ENCODE measurements at places on chromosomes 4 and X.

DNA sequence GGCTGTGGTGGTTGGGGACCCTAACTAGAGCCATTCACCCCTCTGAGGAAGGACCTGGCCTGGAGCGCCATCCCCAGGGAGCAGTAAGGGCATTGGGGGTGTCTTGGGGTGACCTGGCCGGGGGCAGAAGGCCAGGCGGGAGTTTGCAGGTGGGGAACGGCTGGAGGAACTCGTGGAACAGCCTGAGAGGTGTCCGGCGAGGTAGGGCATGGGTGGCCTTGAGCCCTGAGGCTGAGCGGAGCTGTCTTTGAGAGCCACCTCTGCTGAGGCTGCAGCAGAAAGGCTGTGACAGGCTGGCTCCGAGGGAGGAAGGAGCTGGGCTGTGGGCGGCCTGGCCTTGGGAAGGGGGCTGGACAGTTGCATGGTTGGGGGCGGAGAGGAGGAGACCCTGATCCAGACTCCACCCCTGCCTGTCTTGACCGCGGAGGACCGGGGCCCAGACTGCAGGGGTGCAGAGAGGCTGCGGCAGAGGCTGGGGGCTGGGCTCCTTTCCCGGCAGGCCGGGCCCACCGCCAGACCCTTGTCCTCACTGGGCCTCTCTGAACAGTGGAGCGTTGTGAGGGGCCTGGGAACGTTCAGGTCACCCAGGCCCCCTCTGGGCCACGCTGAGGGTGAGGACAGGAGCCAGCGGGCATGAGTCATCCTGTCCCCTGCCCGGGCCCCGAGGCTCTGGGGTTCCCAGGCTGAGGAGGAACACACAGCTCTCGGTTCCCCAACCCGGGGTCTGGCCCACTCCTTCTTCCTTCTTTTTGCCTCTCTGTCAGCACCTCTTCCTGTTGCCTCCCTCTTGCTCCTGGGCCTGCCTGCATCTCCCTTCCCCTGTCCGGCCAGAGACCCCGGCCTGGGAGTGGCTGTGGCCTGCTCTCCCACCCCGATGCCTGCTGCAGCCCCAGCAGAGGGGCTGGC lies 8.1 kb downstream of the SH3BP2 start:
- DNase-seq, result no peak

DNA sequence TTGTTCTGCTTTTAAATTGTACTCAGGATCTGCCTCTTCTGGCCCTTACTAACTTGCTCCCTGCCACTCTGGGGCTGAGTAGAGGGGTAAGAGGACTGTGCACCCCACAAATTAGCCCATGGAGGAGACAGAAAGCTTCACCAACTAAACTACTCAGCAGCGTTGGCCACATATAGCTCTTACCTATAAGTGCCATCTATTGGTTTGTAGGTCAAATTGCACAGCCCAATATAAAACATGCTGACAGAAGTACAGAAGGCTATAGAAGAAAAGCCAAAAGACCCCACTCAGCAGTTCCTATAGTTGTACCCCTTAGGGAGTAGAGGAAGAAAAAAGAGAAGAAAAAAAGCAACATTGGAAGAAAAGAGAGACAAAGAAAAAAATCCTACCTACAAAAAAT lies 341.2 kb upstream of the FMR1 start:
- DNase-seq, result no peak

GRCh38 chrX:71162981-71163380 lies 18.3 kb downstream of the NLGN3 start:
- no peak for DNase-seq

GRCh38 chrX:119734897-119735339 lies 23.5 kb upstream of the SOWAHD start:
- DNase-seq, result no peak

GRCh38 chr4:140233791-140234696 lies 80.1 kb upstream of the MAML3 start:
- DNase-seq, result no peak

- no peak for DNase-seq
These were observed 193.9 kb upstream of the GPC4 start for GRCh38 chrX:133609166-133609565.

DNA sequence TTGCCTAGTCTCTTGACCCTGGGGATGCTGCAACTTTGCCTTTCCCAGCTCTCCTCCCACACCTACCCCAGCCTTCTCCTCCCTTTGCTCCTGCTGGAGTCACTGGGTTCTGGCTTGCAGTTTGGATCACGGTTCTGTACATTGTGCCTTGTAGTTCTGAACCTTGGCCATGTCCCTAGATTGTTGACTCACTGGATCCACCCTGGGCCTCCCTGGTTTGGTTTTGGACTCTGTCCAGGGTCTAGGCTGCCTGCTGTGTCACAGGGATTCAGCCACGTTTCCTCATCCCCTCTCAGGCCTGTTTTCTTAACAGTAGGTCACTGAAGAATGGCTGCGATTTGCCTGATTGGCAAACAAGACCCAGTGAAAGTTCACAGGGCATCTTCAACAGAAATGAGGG lies 11.5 kb upstream of the GABRE start:
- peak; percentile 82 for DNase-seq

- no peak for DNase-seq
These were observed 366.1 kb downstream of the FBXO8 start for GRCh38 chr4:173917255-173917960.

- DNase-seq, result no peak
These were observed 600 bp downstream of the BEX4 start for GRCh38 chrX:103215425-103215991.

DNA sequence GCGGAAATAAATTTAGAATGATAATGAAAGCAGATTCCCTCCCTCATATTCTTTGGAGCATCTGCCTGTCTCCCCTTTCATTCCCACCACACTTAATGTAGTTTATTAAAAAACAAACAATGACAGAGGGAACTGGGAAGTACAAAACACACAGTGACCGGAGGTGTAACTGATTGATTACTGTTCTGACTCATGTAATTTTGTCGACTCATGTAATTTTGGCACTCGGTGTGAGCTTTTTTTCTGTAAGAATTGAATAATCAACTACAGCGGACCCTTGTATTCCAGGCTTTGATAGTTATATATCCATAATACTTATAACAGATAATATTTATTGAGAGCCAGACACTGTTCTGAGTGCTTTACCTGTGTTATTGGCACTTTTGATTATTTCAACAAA lies 110.4 kb downstream of the PALLD start:
- no peak for DNase-seq

DNA sequence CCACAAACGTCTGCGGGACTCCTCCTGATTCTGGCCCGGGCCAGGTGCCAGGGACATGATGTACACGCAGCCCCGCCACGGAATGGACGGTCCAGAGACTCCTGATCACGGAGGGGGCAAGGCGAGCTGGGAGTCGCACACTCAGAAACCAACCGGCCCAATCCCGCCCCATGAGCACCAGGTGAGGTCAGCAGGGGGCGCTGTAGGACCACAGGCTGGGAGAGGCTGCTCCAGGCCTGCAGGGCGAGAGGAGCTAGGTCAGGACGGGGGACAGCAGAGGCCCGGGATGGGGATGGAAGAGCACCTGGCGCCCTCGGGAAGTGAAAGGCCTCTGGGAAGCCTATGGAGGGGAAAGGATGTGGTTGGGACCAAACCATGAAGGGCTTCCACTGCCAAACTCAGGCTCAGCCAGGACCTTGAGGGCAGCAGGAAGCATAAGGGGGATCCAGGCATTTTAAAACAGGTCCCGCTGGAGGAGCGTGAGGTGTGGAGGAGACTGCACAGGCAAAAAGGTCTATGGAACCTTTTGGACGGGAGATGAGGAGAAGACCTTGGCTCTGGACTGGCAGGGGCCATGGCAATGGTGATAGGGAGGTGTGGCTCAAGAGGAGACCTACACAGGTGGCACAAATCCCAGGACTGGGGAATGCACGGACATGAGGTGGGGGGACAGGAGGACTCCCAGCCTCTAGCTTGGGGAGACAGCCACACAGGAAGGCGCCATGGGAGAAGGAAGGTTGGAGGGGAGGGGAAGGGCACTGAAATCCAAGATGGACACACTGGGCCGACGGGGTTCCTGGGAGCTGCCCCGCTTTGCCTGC lies 79.2 kb downstream of the MTMR1 start:
- no peak for DNase-seq
